ENCODE measurements at places on chromosomes 11 and 22. TPM values are rescaled to one million over a fixed set of nuclear protein-coding genes. Genes with fewer than 3 reads are reported as not detected.

NLRP10 gene
- not detected for total RNA-seq

GRCh38 chr11:2419638-2420501 lies 19.3 kb downstream of the TSSC4 start:
- peak; percentile 80 for DNase-seq
- H3K27me3 ChIP-seq = no peaks in the 10 kb centered on the region

DNA sequence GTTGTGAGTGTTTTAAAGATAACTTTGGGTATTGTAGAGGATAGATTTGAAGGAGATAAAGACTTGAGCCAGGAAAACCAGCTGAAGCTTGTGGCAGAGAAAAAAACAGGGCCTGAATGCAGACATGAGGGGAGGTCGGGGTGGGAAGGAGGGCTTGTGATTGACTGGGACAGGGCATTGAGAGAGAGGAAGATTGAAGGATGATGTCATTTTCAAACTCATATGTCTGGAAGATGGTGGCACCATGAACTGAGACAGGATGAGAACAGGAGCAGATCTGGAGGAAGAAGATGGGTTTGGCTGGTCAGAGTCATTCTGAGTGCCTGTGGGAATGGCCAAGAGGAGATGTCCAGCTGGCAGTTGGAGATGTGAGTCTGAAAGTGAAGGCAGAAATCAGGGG lies 14.7 kb downstream of the CSNK2A3 start:
- no peaks in the 10 kb centered on the region for H3K36me3 ChIP-seq
- H3K4me1 ChIP-seq = no peaks in the 10 kb centered on the region
- H3K4me3 ChIP-seq = no peak overlapping the region
- H3K27ac ChIP-seq = no peak overlapping the region
- no peak for DNase-seq

- no peak for DNase-seq
- no peak overlapping the region for H3K4me3 ChIP-seq
Observed at GRCh38 chr11:94926271-94926625, 47.1 kb downstream of the CWC15 start.

DNA sequence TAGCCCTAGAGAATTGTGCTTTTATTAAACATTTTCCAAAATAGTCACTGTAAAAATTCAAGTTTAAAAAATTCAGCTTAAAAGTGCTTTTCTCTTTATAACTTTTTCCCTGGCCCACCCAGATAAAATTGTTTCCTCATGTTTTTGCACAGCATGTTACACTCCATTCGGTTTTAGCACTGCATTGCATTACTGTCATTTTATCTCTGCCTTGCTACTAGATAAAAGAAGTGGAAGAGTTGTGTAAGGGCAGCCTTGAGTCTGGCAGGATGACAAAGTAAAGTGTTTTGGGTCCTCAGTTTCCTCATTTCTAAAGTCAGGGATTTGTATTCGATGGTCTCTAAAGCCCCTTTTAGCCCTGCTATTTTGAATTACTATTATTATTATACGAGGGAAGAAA lies 99.8 kb downstream of the ATM start:
- no peaks in the 10 kb centered on the region for H3K36me3 ChIP-seq
- no peak overlapping the region for H3K27ac ChIP-seq
- H3K27me3 ChIP-seq = no peaks in the 10 kb centered on the region
- no peak for DNase-seq

GRCh38 chr11:62340269-62340901 lies 3.1 kb downstream of the ASRGL1 start:
- no peaks in the 10 kb centered on the region for H3K4me1 ChIP-seq
- no peaks in the 10 kb centered on the region for H3K27me3 ChIP-seq
- H3K36me3 ChIP-seq = no peaks in the 10 kb centered on the region

DNA sequence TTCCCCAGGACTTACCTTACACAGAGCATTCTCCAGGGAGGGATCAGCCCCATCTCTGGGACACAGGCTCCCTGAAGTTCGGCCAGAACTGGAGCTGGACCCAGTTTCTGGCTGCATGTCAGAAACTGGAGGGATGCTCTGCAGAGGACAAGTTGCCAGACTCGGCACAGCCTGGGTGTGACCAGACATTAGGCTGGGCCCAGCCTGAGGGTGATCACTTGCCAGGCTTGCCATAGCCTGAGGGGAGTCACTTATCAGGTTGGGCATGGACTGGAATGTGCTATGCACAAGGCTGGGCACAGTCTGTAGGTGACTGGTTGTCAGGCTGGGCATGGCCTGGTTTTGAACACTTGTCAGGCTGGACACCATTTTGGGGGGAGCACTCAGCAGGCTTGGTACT lies 30.7 kb upstream of the STK33 start:
- no peak for DNase-seq
- H3K27me3 ChIP-seq = no peaks in the 10 kb centered on the region
- H3K4me3 ChIP-seq = no peak overlapping the region
- H3K27ac ChIP-seq = no peak overlapping the region

SMC1B gene
- total RNA-seq = 0.35 TPM

C22orf42 gene
- total RNA-seq = not detected

- no peak overlapping the region for H3K27ac ChIP-seq
- no peak overlapping the region for H3K4me3 ChIP-seq
- DNase-seq = no peak
- no peaks in the 10 kb centered on the region for H3K36me3 ChIP-seq
- no peaks in the 10 kb centered on the region for H3K4me1 ChIP-seq
- H3K27me3 ChIP-seq = no peaks in the 10 kb centered on the region
Observed at GRCh38 chr11:100888836-100889235, 201.7 kb downstream of the ARHGAP42 start.

- peak overlapping the region; percentile 35 for H3K27ac ChIP-seq
- H3K27me3 ChIP-seq = no peaks in the 10 kb centered on the region
Observed at GRCh38 chr11:45025716-45026492, 75.2 kb upstream of the TP53I11 start.

GRCh38 chr11:129375751-129376657 lies at the start of gene BARX2:
TSS of gene BARX2 (plus strand) at chr11:129375848. CDS start at chr11:129376036, 188 bp downstream.
- DNase-seq = no peak
- no peaks in the 10 kb centered on the region for H3K4me1 ChIP-seq
- peaks cover 55% of the 10 kb centered on the region for H3K27me3 ChIP-seq
- no peak within 1 kb of the TSS for H3K27ac ChIP-seq
- peak within 1 kb of the TSS; percentile 21 for H3K4me3 ChIP-seq

GRCh38 chr11:128942817-128943427 lies at the start of gene TP53AIP1:
TSS of gene TP53AIP1 (minus strand) at chr11:128942871. CDS start at chr11:128937818, 5,053 bp downstream.
- no peak for DNase-seq
- no peak within 1 kb of the TSS for H3K27ac ChIP-seq
- no peaks in the 10 kb centered on the region for H3K4me1 ChIP-seq
- H3K36me3 ChIP-seq = no peaks in the 10 kb centered on the region

GRCh38 chr22:33631777-33632176 lies 288.5 kb downstream of the LARGE1 start:
- no peak overlapping the region for H3K27ac ChIP-seq
- H3K27me3 ChIP-seq = no peaks in the 10 kb centered on the region
- H3K4me3 ChIP-seq = no peak overlapping the region
- no peaks in the 10 kb centered on the region for H3K4me1 ChIP-seq
- no peaks in the 10 kb centered on the region for H3K36me3 ChIP-seq
- DNase-seq = no peak
